Skin of body (tissue), 3 donors: ENCODE measurements at places on chromosomes 3 and 15. TPM values are rescaled to one million over a fixed set of nuclear protein-coding genes. Genes with fewer than 3 reads are reported as not detected.

CISH gene
- 10.0 TPM for total RNA-seq

BNIP2 gene
- 66.6 TPM for total RNA-seq

NSUN3 gene
- total RNA-seq = 25.1 TPM

SPINK8 gene
- total RNA-seq = not detected

SPSB4 gene
- 3.8 TPM for total RNA-seq

CHAC1 gene
- total RNA-seq = 5.6 TPM

XYLB gene
- 5.6 TPM for total RNA-seq

POLQ gene
- total RNA-seq = 3.7 TPM

PLCH1 gene
- 2.0 TPM for total RNA-seq

SPG21 gene
- 49.9 TPM for total RNA-seq

ZNF80 gene
- total RNA-seq = not detected

CMTM8 gene
- total RNA-seq = 2.8 TPM

BFSP2 gene
- total RNA-seq = not detected
